Choroid plexus epithelial cell (primary cell): ENCODE measurements at places on chromosomes 4 and X.

GRCh38 chr4:94856030-94856429 lies 98.3 kb downstream of the BMPR1B start:
- DNase-seq: peak; percentile 54

- DNase-seq: peak; percentile 33
Measured at GRCh38 chrX:41265615-41266014, 68.3 kb upstream of the DDX3X start.

GRCh38 chr4:25523405-25523804 lies 132.2 kb upstream of the SLC34A2 start:
- peak; percentile 34 for DNase-seq

GRCh38 chr4:121098266-121098665 lies 25.9 kb upstream of the NDNF start:
- DNase-seq: no peak

DNA sequence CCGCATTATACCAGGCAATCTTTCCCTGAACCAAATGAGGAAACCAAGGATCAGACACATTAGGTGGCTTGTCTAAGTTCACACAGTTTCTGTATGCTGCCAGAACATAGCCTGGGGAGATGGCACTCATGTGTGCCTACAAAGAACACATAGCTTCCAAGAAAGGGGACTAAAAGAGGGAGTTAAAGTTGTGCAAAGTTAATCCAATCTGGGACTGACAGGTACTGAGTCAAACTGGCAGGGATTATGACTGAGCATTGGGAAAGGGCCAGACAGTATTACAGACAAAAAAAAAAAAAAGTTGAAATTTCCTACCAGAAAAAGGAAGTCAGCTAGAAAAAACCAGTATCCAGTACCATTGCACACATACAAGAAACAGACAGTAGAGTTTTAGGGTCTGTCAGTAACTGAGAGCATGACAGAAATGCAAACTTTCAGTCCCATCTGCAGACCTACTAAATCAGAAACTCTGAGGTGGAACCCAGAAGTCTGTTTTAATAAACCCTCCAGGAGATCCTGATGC lies 37.2 kb downstream of the ADAMTS3 start:
- DNase-seq: no peak

- DNase-seq: no peak
Measured at GRCh38 chrX:123975180-123975579, 13.7 kb downstream of the STAG2 start.

- DNase-seq: peak; percentile 63
Measured at GRCh38 chr4:38281371-38282071, 321.3 kb downstream of the PTTG2 start.

- DNase-seq: no peak
Measured at GRCh38 chr4:152660526-152660925, 19.3 kb downstream of the TMEM154 start.

DNA sequence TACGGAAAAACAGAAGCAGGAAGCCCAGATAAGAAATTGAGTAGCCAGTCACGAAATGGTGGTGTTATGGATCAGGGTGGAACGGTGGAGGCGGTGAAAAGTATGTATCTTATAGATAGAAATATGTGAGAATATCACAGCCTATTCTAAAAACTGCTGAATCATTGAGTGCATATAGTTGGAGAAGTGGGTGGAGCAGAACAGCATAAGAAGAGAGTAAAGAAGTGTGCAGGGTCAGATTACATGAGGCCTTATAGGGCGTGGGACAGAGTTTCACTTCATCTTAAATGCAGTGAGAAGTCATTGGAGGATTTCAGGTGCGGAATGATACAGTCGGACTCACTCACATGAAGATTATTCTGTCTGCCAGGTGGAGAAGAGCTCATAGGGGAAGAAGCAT lies 293.1 kb downstream of the TRIML1 start:
- DNase-seq: no peak

- DNase-seq: no peak
Measured at GRCh38 chr4:1451106-1451751, 45.0 kb upstream of the NKX1-1 start.

- no peak for DNase-seq
Measured at GRCh38 chr4:150358691-150359090, 223.3 kb upstream of the MAB21L2 start.

GRCh38 chr4:147714575-147715401 lies 17.1 kb upstream of the ARHGAP10 start:
- peak; percentile 92 for DNase-seq

- peak; percentile 29 for DNase-seq
Measured at GRCh38 chrX:134396174-134396573, 63.8 kb upstream of the HPRT1 start.

DNA sequence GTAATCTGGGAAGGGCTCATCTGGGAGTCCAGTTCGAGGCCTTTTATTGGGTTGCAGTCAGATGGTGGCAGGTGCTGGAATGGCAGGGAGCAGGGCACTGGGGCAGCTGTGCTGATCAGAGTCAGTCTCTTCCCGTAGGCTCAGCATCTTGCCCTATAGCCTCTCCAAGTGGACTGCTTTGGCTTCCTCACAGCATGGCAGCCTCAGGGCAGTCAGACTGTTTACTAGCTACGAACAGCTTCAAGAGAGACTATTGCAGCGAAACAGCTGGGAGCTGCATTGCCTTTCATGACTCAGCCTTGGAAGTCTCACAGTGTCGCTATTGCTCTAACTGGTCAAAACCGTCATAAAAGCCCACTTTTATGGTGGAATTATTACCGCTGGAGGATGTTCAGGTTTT lies 26.8 kb upstream of the DUSP21 start:
- DNase-seq: no peak

DNA sequence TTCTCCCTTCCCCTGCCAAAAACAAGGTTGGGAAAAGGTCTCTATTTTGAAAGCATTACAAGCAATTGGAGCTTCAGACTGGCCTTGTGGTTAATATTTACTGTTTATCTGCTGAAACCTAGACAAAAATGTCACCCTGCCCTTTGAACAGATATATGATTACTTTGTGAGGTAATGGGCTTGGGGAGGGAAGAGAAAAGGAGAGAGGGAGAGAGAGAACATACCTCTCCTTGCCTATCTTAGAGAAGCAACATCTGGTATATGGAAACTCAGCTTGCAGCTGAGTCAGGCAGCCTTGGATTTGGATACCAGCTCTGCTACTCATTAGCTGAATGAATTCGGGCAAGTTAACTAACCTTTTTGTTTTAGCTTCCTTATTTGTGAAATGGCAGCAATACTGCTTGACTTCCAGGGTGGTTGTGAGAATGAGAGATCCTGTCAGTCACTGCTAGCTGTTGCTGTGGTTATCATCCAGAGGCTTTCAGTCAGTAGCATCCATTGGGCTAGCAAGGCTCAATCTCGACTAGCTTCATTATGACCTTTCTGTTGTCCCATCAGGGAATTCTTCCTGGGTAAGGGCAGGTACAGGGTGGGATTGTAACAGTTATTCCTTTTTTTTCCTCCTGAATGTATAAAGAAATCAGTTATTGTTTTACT lies 41.1 kb downstream of the ZFX start:
- peak; percentile 75 for DNase-seq

- DNase-seq: no peak
Measured at GRCh38 chr4:173801361-173801760, 271.3 kb upstream of the HAND2 start.

GRCh38 chr4:173777921-173778320 lies 247.9 kb upstream of the HAND2 start:
- DNase-seq: no peak

GRCh38 chr4:3376266-3376665 lies 65.5 kb upstream of the HGFAC start:
- DNase-seq: no peak

DNA sequence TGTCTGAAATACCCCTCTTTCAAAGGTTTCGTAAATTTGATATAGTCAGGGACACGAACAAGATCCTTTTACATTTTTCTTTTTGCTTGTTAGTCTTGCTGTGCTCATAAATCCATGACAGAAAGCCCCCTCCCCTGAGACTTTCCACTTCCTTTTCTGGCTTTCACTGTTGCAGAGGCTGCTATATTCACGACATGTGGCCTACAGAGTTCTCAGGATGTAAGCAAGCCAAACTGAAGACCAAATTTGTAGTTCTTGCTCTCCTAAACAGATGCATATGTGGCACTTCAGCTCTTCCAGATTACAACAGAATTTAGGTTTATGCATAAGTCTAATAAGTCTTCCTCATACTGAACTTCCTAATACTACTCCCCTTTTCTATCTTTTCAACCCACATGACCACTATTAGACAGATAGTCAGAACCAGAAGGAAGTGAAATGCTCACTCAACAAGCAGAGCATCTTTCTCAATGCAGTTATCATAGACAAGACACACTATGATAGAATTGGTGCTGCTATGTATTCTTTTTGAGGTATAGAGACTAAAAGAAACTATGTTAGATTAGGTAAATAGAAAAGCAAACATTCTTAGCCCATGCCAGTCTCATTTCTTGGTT lies 15.0 kb downstream of the BTK start:
- no peak for DNase-seq

DNA sequence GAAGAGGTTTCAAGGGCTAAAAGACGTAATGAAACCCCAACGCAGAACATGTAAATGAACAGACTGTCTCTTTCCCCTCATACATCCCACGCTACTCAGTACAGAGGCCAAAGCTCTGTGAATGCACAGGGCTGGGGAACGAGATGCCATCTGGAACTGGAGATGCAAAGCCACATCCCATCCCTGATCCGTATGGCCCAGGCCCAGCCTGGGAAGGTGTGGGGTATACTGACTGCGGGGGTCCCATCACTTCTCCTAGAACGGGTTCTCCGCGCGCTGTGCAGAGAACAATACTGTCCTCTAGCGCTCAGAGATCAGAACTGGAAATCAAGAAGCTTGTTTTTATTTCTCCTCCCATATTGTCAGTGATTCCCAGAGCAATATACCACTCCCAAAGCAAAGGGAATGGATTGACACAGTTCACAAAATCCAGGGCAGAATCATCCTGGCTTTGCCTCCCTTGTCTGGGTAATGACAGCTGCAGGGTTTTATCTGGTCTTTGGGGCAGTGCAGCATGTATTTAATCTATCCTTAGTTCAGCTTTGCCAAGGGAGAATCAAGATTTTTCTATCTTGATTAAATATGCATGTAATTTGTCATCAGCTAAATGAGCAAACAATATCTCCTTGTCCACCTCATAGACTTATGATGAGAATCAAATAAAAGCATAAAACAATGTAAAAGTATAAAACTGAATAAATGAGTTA lies 47.3 kb upstream of the TLR3 start:
- peak; percentile 75 for DNase-seq

DNA sequence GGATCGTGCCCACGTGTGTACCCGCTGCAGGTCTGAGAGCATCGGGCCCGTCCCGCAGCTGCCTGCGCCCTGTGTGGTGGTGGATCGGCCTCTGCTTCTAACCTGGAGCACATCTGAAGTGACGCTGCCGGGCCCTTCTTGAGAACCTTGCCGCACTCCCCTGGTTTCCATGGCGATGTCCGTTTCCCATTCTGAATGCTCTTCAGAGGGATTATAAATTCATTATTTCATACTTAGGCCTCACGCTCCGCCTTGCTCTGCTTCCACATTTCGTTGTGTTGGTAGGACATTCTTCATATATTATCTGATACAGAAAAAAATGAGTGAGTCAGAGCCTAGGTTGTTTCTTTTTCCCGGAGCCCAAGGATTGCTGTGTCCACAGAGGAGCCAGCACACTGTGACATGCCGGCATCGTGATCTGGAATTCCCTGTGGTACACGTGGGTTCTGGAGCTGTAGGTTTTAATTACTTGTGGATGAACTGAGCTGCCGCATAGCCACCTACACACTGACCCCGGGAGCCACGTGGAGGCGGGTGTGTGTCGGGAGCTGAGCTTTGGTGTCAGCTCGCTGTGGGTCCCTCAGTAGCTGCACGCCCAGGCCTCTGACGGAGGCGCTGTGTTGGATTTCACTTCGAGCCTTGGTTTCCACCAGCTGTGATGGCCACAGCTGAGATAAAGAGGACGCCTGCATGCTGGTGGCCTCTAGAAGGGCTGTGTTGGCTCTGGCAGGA lies 63.4 kb downstream of the PSAPL1 start:
- peak; percentile 53 for DNase-seq

- DNase-seq: no peak
Measured at GRCh38 chrX:78997870-78998558, 52.8 kb downstream of the P2RY10 start.

DNA sequence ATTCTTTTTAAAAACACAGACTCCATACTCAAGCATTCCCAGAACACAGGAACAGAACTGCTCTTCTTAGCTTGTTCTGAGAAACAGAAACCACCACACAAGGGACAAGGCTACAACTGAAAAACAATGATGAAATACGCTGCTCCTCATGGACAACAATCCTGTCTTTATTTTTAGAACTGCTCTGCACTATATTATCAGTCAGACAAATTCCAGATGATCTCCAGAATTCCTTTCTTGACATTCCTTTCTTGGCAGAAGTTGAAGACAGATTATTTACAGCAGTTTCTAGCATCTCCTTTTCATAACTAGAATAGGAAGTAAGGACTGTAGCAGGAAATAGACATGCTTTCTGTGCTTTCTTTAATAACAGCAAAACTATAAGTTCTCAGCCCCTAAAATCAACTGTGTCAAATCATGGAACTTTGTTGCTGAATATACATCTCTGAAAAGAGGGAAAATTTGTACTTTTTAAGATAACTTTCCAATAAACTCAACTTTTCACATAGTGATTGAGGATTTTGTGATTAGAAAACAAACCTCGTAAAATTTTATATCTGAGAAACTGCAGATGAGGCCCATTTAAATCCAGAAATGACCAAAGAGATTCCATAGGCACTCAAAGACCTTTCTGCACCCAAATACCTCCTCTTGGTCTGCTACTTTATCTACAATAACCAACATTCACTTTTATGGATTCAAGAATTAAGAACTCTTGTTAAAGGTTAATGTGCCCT lies 35.9 kb downstream of the ANTXR2 start:
- peak; percentile 95 for DNase-seq

DNA sequence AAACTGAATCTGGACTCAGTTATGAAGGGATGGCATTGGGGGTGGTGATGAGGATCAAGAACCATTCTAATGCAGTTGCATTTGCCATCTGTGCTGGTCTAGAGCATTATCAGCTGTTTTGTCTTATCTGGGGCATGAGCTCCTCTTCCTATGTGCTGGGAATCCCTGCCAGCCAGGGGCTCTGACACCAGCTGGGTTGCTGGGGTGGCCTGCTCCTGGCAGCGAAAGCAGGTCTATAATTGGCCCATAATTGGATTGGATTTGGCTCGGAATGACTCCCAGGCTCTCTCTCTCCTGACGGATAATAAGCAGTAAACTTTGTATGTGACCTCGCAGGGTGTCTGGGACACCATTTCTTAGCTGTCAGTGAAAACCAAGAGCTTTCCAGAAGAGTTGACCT lies 34.1 kb downstream of the SMPX start:
- DNase-seq: no peak

GRCh38 chr4:171954650-171955049 lies 141.4 kb downstream of the GALNTL6 start:
- peak; percentile 33 for DNase-seq
